ENCODE measurements at places on chromosomes 6 and 20. TPM values are rescaled to one million over a fixed set of nuclear protein-coding genes. Genes with fewer than 3 reads are reported as not detected.
A peak's percentile ranks its signal among the peaks of the same experiment; 100 is the strongest.

Gene SH3BGRL2
- total RNA-seq: not detected

DNA sequence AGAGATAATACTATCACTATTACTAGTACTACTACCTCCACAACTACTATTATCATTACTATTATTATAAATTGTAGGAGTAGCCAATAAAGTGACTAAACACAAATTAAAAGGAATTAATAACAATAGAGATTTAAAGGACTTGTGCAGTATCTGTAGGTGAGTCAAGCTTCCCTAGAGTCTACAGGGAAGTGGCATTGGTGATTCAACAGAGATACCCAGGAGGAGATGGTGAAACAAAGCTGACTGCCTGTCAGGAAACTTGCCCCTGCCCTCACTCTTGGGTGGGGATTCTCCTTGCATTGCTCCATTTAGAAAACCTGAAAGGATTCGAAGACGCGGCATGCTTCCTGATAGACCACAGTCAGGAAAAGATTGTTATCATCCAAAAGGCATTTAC lies 23.3 kb upstream of the BCLAF1 start:
- no peak for DNase-seq

Gene SYCP2L
- total RNA-seq: 1.6 TPM

Gene NNAT
- total RNA-seq: 0.53 TPM

Gene GINS1
- 17.6 TPM for total RNA-seq

Gene HMGA1
- total RNA-seq: 556 TPM

GRCh38 chr6:41716516-41717391 lies 18.7 kb downstream of the TFEB start:
- DNase-seq: no peak

DNA sequence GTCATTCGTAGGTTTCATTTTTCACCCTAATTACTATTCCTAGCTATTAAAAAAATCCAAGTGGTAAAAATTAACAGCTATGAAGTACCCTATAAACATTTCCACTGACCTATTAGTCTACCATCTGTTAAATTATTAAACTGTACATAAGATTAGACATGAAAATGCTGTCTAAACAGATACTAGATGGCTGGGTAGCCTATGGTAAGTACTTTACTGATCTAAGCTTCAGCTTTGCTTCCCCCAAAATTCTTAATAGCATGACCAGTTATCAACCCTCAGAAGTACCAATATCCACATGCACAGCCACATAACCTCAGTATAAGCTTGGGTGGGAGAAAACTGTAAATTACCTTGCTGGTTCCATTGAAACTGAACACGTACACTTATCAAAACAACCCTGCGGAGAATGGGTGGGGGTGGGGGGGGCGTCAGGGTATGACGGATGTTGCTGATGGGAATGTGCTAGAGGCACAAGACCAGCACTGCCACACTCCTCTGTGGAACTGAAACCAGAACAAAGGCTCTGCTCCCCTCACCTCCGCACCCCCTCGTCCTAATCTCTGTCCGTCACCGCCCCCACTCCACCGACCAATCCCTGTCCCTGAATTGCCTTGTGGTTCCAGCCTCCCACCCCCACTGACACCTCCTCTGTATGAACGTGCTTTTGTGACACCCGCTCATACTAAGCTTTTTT lies 45.3 kb downstream of the B4GALT5 start:
- DNase-seq: peak; percentile 93

DNA sequence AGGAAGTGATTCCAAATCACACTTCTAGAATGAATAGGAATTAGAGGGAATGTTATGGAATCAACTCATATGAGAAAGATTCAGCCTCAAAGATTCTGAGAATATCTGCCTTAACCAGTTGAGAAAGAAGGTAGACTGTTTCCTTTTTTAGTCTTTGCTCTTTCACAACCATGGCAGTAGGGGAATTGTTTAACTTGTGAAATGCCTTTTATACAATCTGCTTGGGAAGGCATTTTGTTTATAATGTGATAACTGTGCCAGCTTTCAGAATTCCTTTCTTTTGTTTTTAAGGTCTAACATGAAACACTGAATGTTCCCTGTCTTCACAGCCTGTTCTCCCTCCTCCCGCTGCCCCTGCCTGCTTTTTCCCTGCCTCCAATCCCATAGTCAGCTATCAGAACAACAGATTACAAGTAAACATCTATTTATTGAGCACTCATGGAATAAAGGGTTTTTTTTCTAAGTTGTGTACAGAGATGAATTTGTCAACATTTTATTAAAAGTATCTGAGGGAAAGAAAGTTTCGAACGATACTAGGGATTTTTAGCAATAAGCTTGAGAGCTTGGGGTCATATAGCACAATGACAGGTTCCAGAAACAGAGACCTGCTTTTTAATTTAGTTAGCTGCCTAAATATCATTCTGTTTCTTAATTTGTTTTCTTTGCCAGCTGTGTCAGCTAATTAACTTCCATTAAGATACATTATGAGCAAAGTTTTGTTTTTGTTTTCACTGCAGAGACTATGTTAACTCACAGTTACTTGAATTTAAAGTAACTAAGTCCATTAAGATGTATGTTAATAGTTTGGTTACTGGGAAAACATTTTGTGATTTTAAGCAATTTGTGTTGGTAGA lies 28.3 kb upstream of the FBXO30 start:
- DNase-seq: no peak

- peak; percentile 92 for DNase-seq
These were observed at the start of gene CDKN1A for GRCh38 chr6:36678488-36679042. Gene CDKN1A, plus strand, starts transcription at chr6:36678714. Its CDS starts 5,388 bp downstream, at chr6:36684102.

- DNase-seq: no peak
These were observed 91.2 kb downstream of the ELOVL5 start for GRCh38 chr6:53257533-53257932.

Gene CST4
- not detected for total RNA-seq

- no peak for DNase-seq
These were observed 300.2 kb downstream of the SOX4 start for GRCh38 chr6:21893793-21894192.

DNA sequence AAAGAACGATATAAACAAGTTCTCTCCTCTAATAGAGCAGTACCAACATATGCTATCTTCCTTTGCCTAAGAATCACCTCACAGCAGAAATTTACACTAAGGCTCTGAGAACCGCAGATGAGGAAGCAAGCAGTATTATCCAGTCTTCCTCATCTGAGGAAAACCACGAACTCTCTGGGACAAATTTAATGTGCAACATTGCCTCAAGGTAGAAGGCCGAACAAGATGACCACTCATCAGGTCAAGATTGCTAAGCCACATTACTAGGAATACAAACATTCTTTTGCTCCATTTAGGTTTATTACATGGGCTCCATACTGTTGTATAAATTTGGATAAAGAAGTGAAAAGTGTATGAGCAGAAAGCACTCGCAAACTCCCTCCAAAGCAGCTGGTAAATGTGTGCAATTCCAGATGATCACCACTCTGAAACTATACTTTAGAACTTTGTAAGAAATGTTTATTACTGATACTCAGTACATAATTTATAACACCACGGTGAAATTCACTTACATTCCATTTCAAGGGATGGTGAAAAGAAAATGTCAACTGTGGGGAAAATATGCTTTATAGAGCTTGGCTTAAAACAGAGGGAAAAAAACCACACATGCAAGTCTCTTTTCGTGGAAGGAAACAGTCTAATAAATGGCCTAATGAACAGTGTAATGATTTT lies 398.4 kb downstream of the BTBD9 start:
- DNase-seq: no peak

DNA sequence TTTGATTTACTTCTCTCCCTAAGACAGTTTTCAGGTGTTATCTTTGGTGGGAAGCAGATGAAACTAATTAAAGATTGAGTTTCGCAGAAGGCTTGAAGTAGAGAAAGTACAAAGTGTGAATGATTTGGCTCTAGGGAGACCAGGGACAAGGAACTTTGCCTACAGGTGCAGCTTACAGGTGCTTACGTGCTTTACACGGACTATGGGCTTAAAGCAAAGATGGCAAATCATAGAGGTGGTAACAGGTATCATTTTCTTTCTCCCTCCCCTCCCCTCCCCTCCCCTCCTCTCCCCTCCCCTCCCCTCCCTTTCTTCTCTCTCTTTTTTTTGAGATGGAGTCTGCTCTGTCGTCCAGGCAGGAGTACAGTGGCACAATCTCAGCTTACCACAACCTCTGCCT lies 136.3 kb downstream of the SLC35B3 start:
- DNase-seq: no peak

Gene PPP1R16B
- 119 TPM for total RNA-seq

- no peak for DNase-seq
These were observed 10.5 kb downstream of the RAE1 start for GRCh38 chr20:57361517-57361916.

Gene MEP1A
- not detected for total RNA-seq

GRCh38 chr6:156065849-156066248 lies 610.2 kb upstream of the NOX3 start:
- DNase-seq: no peak

Gene ANKRD66
- total RNA-seq: not detected

GRCh38 chr6:116090251-116090650 lies 10.4 kb upstream of the NT5DC1 start:
- no peak for DNase-seq

GRCh38 chr6:166955121-166955864 lies 1.1 kb downstream of the RNASET2 start:
- DNase-seq: no peak

Gene GABRR1
- total RNA-seq: not detected

Gene TRIM31
- total RNA-seq: not detected

- DNase-seq: no peak
These were observed 18.6 kb downstream of the ARID1B start for GRCh38 chr6:156795825-156796224.

- DNase-seq: no peak
These were observed 111.2 kb downstream of the SCML4 start for GRCh38 chr6:107712665-107713551.

Gene IYD
- not detected for total RNA-seq

Measured in natural killer cell treated with Interleukin-12 subunit alpha and Interleukin-12 subunit beta and Interleukin-15 and Interleukin-18, amount 100 ng/mL, for 72 hours (primary cell).